ENCODE measurements at places on chromosomes 3 and 15.

DNA sequence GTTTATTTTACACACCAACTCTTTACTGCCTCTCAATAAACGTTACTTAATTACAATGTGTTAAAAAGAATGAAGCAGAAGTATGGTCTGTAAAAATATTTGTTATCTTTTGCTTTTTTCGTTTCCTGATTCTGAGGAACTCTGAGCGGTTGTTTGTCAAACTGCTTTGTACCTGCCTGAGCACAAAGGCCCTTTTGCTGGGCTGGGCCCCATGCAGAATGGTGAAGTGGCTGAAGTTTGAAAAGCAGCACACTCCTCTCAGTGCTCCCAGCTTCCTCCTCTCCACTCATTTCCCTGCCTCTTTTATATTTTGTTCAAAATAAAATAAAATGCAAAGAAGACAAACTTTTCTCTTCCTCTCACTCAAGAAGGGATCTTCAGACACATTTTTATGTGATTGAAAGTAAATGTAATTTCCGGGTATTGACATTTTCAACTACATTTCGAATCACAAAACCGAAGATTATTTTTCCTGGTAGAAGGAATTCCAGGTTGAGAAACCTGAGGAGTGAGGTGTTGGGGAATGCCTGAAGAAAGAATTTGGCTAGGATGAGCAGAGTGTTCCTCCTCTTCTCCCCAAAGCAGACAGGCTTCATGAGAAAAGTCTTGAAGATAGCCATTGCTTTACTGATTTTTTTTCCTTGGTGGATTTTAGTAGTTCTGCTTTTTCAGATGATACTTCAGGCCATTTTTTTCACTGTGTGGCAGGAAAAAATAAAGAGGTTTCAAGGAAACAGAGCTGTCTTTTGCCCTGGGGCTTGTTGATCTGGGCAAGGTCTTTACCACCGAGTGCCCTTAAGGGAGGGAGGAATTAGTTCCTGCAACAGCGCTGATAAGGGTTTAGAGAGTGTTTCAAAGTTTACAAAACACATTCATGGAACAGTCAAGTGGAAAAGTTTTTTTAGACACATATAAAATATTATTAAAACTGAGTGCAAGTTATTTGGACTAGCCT lies 229.8 kb downstream of the NFKBIZ start:
- DNase-seq = no peak

GRCh38 chr15:63901912-63902670 lies 68.3 kb upstream of the HERC1 start:
- no peak for DNase-seq

DNA sequence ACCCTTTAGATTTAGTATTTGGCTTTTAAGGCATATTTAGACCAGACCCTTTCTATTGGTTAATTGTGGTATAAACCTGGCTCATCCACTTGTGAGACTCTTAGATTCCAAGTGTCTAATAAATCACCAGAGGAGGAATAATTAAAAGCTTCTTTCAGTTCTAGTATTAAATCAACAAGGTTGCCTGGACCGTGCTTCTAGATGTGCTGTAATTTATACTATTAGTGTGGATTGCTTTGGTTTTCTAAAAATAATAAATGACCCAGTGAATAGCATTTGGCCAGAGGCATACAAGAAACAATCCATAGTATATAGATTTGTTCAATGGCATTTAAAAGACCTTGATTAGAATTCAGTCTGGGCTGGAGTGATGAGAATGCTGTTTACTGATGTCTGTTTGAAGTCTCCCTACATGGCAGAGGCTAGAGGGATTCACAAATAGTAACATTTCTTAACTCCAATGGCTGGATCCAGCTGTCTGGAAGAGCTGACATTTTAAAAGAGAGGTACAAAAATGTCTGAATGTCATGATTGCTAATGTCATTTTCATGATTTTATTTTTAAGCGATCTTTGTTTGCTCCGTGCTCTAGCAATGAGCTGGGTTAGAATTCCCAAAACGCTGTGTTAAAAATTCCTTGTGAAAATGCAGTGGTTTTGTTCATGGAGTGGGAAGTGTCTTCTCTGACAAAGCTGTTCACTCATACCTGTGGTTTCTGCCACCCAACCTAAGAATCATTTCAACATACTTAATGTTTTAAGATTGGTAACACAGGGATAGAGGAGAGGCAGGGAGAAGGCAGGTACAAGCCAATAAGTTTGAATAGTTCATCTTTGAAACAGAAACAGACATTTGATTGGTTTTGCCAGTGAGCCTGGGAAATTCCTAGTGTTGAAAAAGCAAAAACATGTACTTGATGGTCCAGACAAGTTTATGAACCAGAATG lies 89.9 kb downstream of the RBMS3 start:
- DNase-seq = no peak

GRCh38 chr3:155870945-155871745 lies 695 bp downstream of the GMPS start:
- DNase-seq = no peak

DNA sequence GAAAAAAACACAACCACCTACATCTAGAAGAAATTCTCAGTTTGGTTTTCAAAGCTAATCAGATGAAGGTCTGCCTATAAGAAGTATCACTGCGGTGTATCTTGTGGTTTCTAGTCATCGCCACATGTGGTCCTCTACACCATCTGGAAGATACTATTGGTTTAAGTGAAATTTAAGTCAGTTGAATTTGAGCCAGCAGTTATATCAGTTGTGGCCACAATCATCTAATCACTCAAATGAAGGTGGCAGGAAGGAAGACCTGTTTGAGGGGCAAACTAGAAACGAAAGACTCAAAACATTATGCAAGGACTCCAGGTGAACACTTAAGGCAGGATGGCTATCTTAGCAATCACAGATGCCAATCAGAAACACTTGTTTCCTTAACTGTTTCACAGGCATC lies 48.7 kb downstream of the ETV5 start:
- no peak for DNase-seq

DNA sequence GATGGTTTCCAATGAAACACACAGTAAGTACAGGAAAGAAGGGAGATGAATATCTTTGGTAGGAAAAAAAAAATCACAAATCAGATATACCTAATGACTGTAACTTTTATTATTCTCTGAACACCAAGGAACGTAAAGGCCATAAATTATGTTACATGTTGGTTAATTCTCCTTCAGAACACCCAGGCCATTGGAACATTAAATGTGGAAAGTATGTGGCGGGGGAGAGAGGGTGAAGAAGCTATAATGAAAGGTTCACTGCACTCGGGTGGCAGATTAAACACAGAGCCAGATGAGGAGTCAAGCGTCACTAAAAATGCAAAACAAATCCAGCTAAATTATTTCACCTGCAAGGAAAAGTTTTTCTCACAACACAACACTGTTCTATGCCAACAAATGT lies 193.8 kb downstream of the FHIT start:
- no peak for DNase-seq

DNA sequence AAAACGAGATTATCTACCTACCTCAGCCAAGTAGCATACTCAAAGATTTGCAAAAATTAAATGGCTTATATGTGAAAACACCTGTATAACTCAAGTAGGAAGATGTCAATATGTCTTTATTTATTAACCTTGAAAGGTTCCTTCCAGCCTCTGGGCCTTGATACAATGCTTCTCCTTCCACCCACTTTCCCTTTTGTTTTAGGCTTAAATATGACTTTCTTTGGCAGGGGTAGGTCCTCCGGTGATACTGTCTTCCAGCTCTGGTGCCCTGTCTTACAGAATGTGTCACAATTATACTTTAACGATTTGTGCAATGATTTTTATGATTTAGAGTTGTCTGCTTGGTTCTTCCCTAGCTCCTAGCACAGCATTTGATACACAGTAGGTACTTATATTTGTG lies 4.1 kb downstream of the LINS1 start:
- no peak for DNase-seq

DNA sequence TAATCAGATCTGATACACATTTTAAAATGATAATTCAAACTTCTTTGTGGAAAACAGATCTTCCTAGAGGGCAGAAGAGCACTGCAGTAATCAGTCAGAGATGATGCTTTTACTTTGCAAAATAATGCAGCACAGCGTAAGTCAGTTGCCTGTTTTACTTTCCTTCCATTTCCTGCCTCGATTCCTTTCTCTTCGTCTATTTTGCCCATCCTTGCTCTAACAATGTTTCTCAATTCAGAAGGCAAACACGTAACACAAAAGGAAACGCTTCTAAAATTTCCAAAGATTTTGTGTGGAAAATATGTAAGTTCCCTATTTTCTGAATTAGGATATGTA lies 119.9 kb downstream of the P3H2 start:
- no peak for DNase-seq

DNA sequence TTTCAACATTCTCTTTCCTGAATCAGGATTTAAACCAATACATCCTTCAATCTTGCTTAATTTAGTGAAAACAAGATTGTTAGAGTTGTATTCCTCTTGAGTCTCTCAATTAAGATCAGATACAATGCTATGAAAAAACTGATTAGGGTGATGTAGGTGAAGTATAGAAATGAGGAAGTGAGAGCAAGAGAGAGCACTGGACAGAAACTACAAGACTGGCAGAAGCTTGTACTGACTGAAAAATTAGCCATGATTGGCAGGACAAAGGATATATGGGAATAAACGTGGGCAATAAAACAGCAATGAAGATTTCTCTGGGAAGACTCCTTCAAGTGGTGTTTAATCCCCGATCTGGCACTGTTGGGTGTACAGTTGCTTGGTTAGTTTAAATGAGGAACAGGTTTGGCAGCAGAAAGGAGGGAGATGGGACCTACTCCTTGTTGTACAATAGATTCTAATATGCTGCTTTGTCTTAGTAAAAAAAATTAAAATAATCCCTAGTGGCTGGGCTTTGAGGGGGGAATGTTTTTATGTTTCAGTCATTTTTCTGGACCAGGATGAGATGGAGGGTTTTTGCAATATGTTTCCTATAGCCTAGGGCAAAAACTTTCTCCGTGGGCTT lies 252.7 kb downstream of the SLC9A9 start:
- DNase-seq = no peak

- DNase-seq = no peak
Observed at GRCh38 chr3:196197524-196197923, 13.7 kb downstream of the ZDHHC19 start.

DNA sequence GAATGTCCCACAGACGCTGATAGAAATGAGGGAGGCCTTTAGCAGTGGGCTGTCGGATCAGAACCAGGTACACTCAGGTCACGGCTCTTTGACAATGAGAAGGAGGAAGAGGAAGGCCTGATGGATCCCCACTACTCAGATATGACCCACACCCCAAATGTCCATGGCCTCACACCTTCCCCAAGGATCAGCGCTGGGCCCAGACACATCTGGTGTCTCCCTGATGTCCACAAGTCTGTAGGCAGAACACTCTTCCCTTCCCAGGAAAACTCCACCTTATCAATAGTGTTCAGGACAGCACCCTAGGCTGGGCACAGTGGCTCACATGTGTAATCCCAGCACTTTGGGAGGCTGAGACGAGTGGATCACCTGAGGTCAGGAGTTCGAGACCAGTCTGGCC lies 33.3 kb upstream of the SFMBT1 start:
- DNase-seq = no peak

DNA sequence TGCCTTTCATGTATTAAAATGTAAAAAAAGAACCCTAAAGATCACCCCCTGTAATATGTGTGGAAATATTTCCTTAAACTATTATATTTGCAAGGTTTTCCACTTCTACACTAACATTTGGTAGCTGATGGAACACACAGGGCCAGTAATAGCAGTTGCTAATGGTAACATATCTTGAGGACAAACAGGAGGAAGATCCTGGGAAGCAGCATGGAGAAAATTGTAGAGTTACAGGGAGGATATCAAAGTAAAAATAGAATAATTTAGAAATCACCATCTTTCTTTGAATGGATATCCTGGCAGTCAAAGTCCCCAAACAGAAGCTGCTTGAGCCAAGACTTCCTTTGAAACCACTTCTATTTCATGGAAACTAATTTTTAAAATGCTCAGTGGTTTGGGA lies 29.5 kb upstream of the OSTN start:
- DNase-seq = no peak

DNA sequence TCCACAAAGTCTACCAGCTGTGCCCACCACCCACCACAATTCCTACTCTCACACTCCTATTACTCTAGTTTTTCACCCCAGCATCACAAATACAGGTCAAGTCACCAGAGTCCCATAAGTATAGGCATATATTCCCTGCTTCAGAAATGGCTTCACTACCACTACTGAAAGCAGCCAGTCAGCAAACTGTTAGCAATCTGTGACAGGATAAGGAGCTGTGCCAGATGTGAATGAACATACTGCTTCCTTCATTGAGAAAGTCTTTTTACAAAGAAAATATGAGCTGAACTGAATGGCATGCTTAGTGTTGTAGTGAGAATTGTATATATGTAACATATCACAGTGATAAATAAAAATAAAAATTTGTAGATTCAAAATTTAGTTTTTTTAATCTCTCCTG lies 76.8 kb downstream of the C3orf85 start:
- DNase-seq = no peak

- DNase-seq = no peak
Observed at GRCh38 chr3:34504366-34504765, 705.9 kb downstream of the PDCD6IP start.

DNA sequence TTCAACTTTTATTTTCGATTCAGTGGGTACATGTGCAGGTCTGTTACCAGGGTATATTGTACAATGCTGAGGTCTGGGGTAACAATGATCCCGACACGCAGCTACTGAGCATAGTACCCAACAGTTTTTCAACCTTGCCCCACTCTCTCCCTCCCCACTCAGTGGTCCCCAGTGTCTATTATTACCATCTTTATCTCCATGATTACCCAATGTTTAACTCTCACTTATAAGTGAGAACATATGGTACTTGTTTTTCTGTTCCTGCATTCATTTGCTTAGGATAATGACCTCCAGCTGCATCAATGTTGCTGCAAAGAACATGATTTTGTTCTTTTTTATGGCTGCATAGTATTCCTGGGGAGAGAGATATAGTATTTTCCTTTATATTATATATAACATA lies 75.7 kb upstream of the EPHB3 start:
- no peak for DNase-seq

GRCh38 chr15:74193299-74193718 lies 9.3 kb downstream of the STRA6 start:
- DNase-seq = peak; percentile 69

GRCh38 chr3:134613006-134613520 lies 37.8 kb downstream of the KY start:
- no peak for DNase-seq

DNA sequence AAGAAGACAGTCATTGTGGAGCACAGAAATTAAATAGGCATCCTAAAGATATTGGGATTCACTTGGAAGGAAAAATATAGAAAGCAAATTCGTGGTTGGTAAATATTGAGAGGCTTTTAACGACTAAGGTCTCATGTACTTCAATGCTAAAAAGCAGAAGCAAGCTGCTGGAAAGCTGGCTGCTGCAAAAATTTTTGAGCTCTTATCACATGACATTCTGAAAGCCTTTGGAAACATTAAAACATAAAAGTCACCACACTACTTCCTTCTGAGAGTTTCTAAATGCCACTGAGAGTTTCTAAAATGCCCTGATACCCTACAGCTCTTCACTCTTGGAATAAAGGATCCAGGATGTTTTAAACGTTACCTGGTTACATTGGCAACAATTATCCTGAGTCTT lies 39.0 kb upstream of the CBLB start:
- DNase-seq = peak; percentile 58

GRCh38 chr15:65901836-65902235 lies 32.5 kb downstream of the RAB11A start:
- no peak for DNase-seq

GRCh38 chr15:64921711-64922110 lies 10.0 kb downstream of the ANKDD1A start:
- no peak for DNase-seq

GRCh38 chr15:32747921-32748342 lies 30.1 kb downstream of the GREM1 start:
- no peak for DNase-seq

Data from foreskin melanocyte (primary cell).